ENCODE measurements at places on chromosomes 13 and 19.

DNA sequence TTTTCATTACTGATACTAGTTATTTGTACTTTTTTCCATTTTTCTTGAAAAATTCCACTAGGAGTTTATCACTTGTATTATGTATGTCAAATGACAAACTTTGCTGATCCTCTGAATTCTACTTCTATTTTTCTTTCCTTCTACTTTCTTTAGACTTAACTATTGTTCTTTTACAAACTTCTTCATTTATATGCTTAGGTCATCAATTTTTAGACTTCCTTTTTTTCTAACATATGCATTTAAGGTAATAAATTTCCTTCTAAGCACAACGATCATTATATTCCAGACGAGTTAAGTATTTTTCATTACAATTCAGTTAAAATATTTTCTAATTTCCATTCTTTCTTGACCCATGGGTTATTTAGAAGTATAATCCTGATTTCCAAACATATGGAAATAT is 240.8 kb downstream of the NHLRC3 start:
- H3K4me3 ChIP-seq, result no peak overlapping the region
- H3K27me3 ChIP-seq, result peaks cover 18% of the 10 kb centered on the region
- no peak overlapping the region for H3K27ac ChIP-seq
- H3K4me1 ChIP-seq, result peaks cover 14% of the 10 kb centered on the region
- peaks cover 2% of the 10 kb centered on the region for H3K36me3 ChIP-seq
- no peak for DNase-seq

GRCh38 chr19:18453269-18454024 is 15.5 kb upstream of the ISYNA1 start:
- H3K27ac ChIP-seq, result no peak overlapping the region
- H3K4me1 ChIP-seq, result peaks cover 9% of the 10 kb centered on the region
- H3K36me3 ChIP-seq, result peaks cover 66% of the 10 kb centered on the region
- no peak overlapping the region for H3K4me3 ChIP-seq

GRCh38 chr13:40445557-40445990 is 220.9 kb downstream of the FOXO1 start:
- no peaks in the 10 kb centered on the region for H3K27me3 ChIP-seq
- H3K4me3 ChIP-seq, result peak overlapping the region; percentile 4
- H3K4me1 ChIP-seq, result peaks cover 74% of the 10 kb centered on the region
- peaks cover 18% of the 10 kb centered on the region for H3K36me3 ChIP-seq
- H3K27ac ChIP-seq, result peak overlapping the region; percentile 84

DNA sequence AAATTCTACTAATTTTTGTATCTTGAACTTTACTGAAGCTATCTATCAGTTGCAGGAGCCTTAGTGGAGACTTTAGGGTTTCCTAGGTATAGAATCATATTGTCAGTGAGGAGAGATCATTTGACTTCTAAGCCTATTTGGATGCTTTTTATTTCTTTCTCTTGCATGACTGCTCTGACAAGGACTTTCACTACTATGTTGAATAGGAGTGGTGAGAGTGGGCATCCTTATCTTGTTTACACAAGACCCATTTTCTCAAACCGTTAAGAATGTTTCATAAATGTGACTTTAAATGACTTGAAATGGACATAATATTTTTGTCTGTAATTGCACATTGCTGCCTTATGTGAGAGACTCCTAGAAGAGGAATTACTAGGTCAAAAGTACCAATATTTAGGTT is 17.9 kb upstream of the CSNK1A1L start:
- H3K27ac ChIP-seq, result no peak overlapping the region
- DNase-seq, result no peak
- H3K4me1 ChIP-seq, result peaks cover 4% of the 10 kb centered on the region

DNA sequence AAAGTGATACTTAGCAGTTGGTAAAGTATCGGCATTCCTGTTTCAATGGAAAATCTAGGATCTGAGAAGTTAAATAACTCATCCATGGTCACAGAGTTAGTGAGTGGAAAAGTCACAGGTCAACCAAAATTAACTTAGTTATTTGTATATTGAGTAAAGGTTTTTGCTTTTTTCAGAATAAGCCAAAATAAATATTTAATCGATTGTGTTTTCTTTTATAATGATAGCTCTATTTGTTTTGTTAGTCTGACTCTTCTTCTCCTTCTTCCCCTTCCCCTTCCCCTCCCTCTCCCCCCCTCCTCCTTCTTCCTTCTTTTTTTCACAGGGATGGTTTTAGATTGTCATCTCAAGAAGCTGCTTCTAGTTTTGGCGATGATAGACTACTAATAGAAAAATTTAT is 173.5 kb downstream of the PCCA start:
- no peaks in the 10 kb centered on the region for H3K4me1 ChIP-seq
- no peaks in the 10 kb centered on the region for H3K27me3 ChIP-seq
- H3K4me3 ChIP-seq, result no peak overlapping the region
- H3K36me3 ChIP-seq, result no peaks in the 10 kb centered on the region

GRCh38 chr19:6772028-6772865 is at the start of gene VAV1:
Gene VAV1, plus strand, starts transcription at chr19:6772708. Its CDS starts 100 bp downstream, at chr19:6772808.
- H3K27me3 ChIP-seq, result no peaks in the 10 kb centered on the region
- peak within 1 kb of the TSS; percentile 98 for H3K27ac ChIP-seq
- H3K4me3 ChIP-seq, result peak within 1 kb of the TSS; percentile 92

- H3K36me3 ChIP-seq, result peaks cover 29% of the 10 kb centered on the region
- H3K27me3 ChIP-seq, result no peaks in the 10 kb centered on the region
- no peak for DNase-seq
Observed at GRCh38 chr19:900302-901111, 7.2 kb downstream of the RNU6-9 start.

DNA sequence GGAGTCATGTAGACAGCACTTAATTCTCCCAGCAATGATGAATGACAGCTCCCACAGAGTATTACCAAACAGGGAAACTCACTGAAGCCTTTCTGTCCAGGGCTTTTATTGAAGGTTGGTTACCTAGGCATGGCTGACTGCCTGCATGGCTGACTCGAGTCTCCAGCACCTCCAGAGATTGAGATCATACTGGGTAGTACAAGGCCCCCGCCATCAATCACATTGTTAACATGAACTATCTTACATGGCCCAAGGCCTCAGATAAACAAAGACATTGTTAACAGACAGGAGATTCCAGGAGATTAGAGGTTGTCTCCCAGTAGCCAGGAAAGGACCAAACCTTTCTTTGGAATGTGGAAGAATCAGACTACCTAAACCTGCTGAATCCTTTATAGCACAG is 128.3 kb upstream of the LSM14A start:
- peaks cover 36% of the 10 kb centered on the region for H3K27me3 ChIP-seq
- DNase-seq, result no peak
- no peak overlapping the region for H3K4me3 ChIP-seq
- no peaks in the 10 kb centered on the region for H3K36me3 ChIP-seq
- H3K27ac ChIP-seq, result no peak overlapping the region

- no peaks in the 10 kb centered on the region for H3K36me3 ChIP-seq
- H3K27ac ChIP-seq, result no peak overlapping the region
- no peak overlapping the region for H3K4me3 ChIP-seq
- no peak for DNase-seq
Observed at GRCh38 chr13:99414048-99414995, 87.0 kb upstream of the TM9SF2 start.

DNA sequence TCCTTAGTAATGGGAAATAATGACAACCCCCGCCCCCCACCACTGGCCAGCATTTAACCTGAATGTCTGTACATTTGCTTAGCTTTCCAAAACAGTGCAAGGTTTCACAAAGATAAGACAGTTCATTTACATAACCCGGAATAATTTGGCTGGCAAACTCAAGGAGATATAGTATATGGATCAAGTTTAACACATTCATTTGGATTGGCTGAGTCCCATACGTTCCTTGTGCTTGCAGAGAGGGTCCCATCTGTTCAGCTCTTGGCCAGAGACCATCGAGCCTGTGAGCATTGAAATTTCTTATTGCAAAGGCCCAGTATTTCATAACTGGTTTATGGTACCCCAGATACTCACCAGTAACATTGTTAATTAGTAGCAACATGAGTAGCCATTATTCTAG is 116.5 kb downstream of the GPC6 start:
- no peak overlapping the region for H3K27ac ChIP-seq
- no peaks in the 10 kb centered on the region for H3K27me3 ChIP-seq
- H3K36me3 ChIP-seq, result no peaks in the 10 kb centered on the region
- DNase-seq, result no peak

DNA sequence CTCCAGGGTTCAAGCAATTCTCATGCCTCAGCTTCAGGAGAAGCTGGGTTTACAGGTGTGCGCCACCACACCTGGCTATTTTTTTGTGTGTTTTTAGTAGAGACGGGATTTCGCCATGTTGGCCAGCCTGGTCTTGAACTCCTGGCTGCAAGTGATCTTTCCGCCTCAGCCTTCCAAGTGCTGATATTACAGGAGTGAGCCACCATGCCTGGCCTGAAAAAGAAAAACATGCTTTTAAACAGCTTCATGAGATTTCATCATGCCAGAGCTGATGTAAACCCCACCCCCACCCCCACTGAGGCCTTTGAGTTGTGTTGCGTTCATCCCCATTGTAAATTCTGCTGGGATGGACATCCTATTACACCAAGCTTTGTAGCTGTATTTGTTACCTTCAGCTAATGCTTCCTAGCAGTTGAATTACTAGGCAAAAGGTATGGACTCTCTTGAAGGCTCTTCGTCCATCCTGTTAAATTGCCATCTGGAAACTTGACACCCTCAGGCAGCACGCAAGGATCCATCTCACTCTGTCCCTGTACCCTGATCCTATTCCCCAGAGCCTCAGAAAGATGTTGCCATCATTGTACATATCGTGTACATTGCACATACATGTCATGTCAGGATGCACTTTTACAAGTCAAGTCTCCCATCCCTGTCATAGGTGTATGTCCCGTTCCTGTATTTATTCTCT is 47.3 kb downstream of the NFIX start:
- DNase-seq, result no peak
- H3K27me3 ChIP-seq, result no peaks in the 10 kb centered on the region
- no peak overlapping the region for H3K4me3 ChIP-seq
- H3K36me3 ChIP-seq, result no peaks in the 10 kb centered on the region
- H3K27ac ChIP-seq, result no peak overlapping the region
- peaks cover 13% of the 10 kb centered on the region for H3K4me1 ChIP-seq
